Central memory CD4-positive, alpha-beta T cell (primary cell): ENCODE measurements at places on chromosomes 5 and 9.

- no peak for DNase-seq
These were observed 250.5 kb downstream of the NR2F1-AS1 start for GRCh38 chr5:93330506-93330905.

- no peak for DNase-seq
These were observed 26.5 kb upstream of the MTMR12 start for GRCh38 chr5:32339198-32339597.

GRCh38 chr5:1521671-1522600 lies 1.8 kb downstream of the LPCAT1 start:
- no peak for DNase-seq

DNA sequence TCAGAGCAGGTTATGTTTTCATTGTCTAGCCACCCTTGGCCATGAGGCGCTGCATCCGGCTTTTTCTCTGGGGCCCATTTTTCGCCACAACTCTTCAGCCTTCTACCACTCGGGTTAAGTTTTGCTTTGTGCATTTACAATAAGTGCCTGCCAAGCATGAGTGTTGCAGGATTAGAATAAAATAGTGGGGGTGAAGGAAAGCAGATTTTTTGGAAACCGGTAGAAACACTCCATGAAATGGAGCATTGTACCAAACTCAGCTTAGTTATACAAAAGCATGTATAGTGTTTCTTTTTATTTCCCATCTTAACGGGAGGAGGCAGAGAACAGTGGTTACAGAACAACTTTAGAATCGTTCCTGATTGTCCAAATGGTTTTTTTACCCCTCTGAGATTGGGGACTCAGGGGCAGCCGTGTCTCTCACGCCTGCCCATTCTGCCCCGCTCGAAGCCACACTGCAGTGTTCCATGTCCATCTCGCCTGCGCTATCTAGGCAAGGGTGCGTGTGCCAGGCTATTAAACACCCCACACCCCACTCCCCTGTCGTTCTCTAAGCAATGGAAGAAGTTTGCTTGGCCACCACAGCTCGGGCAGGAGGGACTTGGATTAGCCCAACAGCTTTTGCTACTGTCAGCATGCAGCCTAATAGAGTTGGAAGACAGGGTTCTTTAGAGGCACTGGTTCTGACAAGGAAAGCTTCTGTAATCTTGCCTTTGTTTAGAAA lies 268.8 kb upstream of the WWC1 start:
- DNase-seq: no peak

DNA sequence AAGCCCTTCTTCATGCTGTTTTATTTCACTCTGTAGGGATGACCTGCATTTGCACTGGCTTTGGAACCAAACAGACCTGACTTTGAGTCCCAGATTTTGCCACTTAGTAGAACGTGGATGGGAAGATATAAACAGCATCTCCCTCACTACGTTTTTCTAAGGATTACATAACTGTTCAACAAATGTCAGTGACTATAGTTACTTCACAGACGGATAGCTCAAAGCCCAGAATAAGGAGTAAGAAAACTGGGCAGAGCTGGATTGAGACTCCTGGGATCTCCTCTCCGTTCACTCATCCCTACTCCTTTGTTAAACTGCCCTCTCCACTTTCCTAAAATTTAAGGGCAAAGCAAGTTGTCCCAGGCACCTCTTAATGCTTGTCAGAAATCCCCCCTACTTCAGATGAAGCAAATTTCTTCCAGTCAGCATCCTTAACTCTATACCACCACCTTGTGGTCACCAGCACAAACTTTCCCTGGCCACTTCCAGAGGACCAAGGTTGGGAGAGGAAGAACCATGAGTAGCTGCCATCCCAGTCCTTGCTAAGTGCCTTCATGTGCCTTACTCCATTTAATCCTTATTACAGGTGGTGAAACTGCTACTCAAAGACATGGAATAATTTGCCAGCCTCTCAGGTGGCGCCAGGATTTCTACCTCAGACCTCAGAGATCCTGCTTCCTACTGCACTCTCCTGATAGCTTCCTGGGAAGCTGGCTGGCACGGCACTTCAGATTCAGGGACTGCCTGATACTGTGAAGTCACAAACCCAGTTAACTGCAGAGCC lies 38.4 kb downstream of the EGR1 start:
- peak; percentile 38 for DNase-seq

- no peak for DNase-seq
These were observed 362.3 kb upstream of the PRR16 start for GRCh38 chr5:120101771-120102170.

- no peak for DNase-seq
These were observed 74.0 kb upstream of the PRLR start for GRCh38 chr5:35304291-35304690.

DNA sequence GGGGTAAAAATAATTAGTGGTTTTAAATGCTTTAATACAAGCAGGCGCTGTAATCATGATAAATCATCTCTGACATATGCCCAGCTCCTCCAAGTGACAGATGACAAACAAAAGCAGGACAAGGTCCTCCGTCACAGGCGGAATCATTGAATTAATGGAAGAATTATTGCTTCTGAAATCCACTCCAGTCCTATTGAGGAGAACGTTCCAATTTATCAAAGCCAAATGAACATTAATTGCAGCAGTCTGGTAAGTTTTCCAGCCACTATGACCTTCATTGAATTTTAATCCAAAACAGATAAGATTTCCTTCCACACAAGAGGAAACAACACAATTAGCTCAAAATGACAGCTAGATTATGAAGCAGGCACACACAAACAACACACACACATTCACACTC lies 136.8 kb downstream of the ASTN2 start:
- no peak for DNase-seq

DNA sequence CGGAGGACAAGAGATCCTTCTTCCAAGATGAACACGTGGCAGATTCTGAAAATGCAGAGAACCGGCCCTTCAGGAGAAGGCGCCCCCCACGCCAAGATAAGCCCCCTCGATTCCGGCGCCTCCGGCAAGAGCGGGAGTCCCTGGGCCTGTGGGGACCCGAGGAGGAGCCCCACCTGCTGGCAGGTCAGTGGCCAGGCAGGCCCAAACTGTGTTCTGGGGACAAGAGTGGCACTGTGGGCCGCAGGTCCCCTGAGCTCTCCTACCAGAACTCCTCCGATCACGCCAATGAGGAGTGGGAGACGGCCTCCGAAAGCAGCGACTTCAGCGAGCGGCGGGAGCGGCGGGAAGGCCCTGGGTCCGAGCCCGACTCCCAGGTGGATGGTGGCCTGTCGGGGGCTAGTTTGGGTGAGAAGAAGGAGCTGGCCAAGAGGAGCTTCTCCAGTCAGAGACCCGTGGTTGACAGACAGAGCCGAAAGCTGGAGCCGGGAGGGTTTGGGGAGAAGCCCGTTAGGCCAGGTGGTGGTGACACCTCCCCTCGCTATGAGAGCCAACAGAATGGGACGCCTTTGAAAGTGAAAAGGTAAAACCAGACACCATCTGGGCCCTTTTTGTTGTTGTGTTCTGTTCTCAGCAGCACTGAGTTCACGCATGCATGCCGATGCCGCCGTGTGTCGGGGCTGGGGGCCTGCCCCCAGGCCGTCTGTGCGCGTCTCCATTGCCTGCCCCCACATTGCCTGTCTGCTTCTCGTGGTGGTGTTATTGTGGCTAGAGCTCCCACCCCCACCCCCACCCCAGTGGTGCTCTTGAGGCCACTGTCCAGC lies 26.6 kb upstream of the POMT1 start:
- no peak for DNase-seq

GRCh38 chr9:74773886-74774479 lies 113.7 kb downstream of the TRPM6 start:
- DNase-seq: peak; percentile 58

DNA sequence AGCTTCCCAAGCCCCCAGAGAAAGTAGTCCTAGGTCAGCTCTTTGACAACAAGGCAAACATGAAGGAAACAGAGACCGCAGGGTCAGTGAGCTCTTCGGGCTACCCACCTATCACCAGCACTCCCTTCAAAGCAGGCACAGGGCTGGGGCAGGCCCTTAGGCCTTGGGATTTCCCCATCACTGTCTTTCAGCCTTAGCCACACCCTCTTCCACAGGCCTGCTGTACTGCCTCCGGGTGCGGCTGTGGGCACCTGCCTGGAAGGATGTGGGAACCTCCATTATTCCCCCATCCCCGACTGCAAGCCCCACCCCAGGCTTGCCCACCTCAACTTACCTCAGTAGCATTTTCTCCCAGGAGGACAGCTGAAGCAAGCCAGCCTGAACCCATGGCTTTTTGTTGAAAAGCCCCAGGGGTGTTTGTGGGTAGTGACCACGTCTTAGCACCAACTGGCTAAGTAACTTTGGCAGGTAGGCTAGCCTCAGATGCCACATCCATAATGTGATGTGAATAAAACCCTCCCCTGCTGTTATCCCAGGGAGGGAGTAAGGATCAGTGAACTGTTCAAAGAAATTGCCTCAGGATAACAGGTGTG lies 100.2 kb downstream of the PIK3R1 start:
- peak; percentile 23 for DNase-seq

GRCh38 chr9:136189394-136190236 lies 15.3 kb downstream of the LHX3 start:
- no peak for DNase-seq

DNA sequence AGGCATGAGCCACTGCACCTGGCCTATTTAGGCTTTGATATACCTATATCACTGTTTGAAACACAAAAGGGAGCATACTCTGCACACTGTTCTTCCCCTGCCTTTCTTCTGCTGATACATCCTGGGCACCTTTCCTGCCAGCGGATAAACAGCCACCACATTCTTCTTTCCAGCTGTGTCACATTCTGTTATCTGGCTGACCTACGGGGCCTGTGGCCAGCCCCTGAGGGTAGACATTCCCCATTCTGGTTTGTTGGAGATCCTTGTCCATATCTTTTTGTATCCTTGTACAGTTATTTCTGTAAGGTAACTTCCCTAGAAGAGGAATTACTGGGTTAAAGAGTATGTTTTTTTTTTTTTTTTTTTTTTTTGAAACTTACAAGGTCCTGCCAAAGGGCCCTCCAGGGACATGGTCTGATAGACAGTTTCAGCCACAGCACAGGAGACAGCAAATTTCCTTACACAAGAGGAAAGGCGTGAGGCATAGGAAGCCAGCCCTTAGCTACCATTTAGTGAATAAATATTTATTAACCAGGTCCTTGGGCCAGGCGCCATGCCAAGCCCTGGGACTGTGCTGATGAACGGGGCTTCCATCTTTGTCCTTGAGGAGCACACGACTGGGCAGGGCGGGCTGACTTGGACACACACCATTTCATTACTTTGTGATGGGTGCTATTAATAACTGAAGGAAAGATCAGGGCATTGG lies 57.8 kb downstream of the ERGIC1 start:
- DNase-seq: no peak

GRCh38 chr9:1647776-1648175 lies 367.4 kb upstream of the SMARCA2 start:
- no peak for DNase-seq

DNA sequence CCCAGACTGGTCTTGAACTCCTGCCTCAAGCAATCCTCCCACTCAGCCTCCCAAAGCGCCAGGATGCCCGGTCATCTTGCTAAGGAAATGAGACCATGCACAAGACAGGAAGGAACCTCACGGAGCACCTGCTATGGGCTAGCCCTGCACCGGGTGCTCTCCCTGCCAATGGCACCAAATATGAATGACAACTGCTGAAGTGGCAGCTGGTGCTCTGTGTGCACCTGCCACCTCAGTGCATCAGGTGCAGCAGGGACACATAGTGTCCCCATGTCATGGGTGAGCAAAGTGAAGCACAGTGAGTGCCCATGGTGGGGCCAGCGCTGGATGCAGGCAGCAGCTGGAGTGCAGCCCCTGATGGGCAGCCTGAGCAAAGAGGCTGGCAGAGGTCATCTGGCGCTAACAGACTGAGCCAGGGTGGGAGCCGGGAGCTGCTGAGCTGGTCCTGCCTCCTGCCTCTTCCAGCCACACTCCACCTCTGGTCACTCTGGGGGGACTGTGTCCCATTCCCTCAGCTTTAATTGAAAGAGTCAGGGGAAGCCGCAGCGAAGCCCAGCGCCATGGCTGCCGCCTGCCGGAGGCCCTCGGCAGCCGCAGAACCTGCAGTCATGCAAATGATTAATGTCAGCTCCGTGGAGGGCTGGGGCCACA lies 46.4 kb downstream of the BARX1 start:
- DNase-seq: no peak

DNA sequence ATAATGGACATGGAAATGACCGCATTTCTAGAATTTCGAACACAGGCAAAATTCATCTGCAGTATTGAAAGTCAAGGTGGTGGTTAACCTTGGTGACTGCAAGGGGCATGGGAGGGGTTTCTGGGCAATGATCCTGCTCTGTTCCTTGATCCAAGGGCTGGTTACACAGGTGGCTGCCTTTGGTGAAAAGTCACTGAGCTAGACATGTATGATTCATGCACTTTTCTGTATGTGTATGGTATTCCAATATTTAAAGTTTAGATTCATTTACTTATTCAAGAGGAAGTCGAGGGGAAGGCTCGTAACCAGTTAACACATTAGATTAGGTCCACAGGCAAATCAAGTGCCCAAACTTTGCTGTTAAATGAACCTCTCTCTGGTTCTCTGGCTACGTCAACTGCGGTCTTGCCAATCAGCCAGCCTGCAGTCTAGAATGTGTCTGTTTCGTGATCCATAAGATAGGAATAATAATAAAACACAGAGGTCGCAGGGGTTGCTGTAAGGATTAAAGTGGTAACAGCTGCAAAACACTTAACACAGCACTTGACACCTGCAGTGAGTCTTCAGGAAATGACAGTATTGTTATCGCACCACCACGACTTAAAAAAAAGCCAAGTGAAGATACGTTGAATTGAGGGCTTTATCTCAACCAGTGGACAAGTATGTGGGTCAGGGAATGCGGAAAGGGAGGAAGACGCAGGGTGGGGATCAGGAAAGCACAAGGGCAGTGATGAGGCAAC lies 92.5 kb downstream of the TLE1 start:
- no peak for DNase-seq

DNA sequence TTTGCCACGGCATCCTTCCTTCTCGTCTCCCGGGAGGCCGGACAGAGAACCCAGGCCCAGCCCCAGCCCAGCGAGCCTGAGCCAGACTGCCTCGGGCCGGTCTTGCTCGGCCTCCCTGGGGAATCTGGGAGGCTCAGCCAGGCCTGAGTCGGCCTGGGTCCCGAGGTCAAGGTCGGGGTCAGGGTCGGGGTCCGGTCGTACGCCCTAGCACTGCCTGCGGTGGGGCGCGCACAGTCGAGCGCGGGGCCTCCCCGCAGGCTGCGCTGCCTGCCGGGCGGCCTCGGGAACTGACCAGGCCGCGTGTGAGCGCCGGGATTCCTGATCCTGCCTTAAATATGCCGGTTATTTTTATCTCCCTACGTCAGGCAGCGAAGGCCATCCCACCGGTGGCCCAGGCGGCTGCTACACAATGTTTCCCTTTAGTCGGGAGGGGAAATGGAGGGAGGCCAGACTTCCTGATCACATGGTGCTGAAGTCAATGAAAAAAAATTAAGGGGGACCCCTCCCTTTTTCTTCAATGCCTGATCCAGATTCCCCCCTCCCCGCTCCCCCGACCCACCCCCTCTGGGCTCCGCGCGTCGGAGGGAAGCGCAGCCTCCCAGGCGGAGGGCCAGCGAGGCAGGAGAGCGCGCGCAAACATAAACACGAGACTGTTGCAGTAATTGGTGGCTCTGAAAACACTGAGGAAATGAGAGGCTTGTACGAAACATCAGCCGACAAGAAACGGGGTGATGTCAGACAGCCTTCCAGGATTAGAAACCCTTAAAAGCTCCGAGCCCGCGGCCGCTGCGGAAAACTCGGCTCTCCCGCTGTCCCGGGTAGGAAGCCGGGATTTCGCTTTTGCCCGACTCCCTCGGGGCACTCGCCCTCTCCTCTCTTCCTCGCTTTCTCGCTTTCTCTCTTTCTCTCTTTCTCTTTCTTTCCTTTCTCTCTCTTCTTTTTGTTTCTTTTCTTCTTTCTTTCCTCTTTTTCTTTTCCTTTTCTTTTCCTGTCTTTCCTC lies 148.2 kb upstream of the KLF4 start:
- no peak for DNase-seq
